Putamen (tissue), 1 donor: ENCODE measurements at places on chromosomes 3 and 15.

- no peak for DNase-seq
Measured at GRCh38 chr3:185959609-185960521, 22.1 kb upstream of the TRA2B start.

GRCh38 chr3:12046406-12046805, 42.2 kb downstream of the SYN2 start:
- DNase-seq = no peak

DNA sequence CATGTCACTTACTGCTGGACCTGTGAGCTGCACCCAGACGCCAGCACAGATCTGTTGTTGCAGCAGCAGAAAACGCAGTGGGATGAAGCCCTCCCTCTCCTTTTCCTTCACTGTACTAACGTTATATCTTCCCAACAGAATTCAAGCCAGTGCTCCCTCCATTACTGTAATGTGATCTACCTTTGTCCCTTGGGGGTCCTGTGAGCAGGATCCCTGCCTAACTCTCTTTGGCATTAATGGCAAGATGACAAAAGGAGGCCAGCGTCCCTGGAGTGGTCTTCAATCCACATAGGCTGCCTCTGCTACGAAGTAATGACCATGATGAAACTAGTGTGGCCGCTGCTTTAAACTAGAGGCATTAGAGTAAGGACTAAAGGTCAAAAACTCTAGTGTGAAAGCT, 69.3 kb upstream of the SOX14 start:
- no peak for DNase-seq

- DNase-seq = peak; percentile 69
Measured at GRCh38 chr3:186220911-186221645, 112.2 kb upstream of the ETV5 start.

GRCh38 chr3:134874737-134875413, 79.8 kb downstream of the EPHB1 start:
- no peak for DNase-seq

DNA sequence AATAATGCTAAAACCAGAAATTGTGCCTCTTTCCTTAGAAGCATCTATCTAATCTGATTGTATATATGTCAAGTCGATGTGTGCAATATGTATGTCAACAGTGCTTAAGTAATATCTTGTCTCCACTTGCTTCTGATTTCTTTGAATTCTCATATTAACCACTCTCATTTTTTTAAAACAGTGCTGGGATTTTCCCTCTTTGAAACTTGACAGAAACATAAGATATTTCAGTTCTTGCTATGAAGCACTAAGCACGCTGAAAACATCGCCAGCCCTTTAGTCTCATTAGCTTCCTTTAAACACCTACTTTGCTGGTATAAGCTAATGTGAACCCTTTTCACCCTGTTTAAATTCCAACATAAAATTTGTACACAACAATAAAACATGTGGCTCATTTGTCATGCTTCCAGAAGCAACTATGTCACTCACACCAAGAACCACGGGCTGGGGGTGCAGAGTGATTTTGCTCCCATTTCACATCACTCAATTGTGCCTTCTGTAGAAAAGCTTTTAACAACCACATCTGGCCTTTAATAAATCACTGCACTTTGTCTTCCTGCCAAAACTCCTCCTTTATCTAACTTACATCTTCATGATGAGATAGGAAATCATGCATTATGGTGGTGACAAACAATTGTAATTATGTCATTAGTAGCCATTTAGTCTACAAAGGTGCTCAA, 185.2 kb downstream of the FOXP1 start:
- no peak for DNase-seq

DNA sequence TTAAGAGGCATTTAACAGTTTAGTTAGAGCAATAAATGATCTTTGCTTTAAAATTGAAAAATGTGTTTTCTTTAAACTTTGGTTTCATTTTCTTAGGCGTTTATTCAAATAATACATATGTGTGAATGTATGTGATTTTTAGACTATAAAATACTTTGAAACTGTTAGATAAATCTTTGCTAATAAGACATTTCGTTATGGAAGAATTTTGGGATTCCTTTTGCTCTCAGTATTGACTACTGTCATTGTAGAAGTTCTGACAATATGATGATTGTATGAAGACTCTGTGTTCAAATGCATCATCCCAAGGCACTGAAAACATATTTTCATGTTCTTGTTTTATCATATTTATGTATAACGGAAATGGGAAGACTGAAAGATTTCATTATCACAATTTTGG, 43.8 kb upstream of the GOLGA8A start:
- DNase-seq = no peak

- no peak for DNase-seq
Measured at GRCh38 chr3:55474213-55474632, 12.9 kb downstream of the WNT5A start.

- DNase-seq = no peak
Measured at GRCh38 chr3:196643201-196643749, 3.8 kb downstream of the NRROS start.

- no peak for DNase-seq
Measured at GRCh38 chr3:73500321-73500720, 124.4 kb downstream of the PDZRN3 start.

DNA sequence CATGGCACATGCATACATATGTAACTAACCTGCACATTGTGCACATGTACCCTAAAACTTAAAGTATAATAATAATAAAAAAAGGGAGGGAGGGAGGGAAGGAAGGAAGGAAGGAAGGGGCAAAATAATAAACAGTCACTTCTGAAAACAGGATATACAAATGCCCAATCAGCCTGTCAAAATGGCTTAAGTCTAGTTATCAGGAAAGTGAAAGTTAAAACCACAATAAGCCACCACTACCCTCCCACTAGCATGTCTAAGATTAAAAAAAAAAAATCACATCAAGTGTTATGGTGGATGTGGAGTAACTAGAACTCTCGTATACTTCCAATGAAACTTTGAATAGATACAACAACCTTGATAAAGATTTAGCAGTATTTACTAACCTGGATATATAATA, 145.6 kb upstream of the GMNC start:
- DNase-seq = no peak
